ENCODE measurements at places on chromosomes 5 and 9.

GRCh38 chr5:143826951-143827444 is 15.0 kb downstream of the HMHB1 start:
- peak; percentile 19 for DNase-seq

DNA sequence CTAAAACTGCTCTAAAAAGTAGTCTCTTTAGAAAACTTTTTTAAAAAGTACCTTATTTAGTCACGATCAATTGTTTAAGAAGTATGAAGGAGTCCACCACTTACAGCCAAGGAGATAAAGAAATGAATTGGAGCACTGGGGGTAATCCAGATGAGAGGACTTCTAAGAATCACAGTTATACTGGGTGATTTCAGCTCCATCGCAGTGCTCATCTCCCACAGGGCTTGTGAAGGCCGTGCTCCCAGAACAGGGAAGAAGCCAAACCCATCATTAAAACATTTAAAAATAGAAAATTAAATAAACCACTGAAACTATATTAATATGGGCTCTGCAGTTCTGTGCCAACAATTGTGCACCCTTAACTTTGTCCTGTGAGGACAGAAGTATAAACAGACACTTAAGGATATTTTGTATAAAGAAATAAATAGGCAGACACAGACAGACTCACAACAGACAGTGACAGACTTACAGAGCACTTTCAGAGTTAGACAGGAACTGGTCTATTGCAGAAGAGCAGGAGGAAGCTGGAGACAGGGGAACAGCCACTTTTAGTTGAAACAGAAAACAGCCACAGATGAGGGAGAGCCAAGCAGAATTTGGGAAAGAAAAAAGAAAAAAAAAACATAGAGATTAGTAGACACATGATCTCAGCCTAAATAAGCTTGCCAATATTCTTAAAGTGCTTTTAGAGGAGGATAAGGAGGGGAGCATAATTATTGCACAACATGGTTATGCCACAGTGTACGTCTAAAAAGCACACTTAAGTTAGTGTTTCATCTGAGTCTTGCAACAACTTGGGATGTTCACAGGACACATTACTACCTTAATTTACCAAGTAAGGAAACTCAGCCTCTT is 81.8 kb downstream of the FBXO38 start:
- DNase-seq: no peak

DNA sequence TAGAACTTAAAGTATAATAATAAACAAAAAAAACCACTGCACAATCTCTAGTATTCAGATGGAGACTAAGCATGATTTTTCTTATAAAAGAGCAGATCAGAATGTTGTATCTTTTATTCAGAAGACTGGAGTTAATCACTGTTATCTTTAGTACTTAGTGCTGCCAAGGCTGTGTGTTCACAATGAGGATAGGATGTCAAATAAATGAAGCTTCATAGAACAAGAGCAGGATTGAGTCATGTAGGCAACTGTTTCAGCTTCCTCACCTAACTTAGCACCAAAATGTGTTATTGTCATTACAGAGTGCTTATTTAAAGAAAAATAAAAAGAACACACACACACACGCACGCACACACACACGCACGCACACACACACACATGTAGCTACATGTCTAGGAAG is 58.1 kb upstream of the CDKN2B start:
- no peak for DNase-seq

GRCh38 chr5:158897444-158898160 is 202.1 kb downstream of the EBF1 start:
- DNase-seq: no peak

GRCh38 chr5:149265597-149265996 is 6.1 kb upstream of the AFAP1L1 start:
- no peak for DNase-seq

DNA sequence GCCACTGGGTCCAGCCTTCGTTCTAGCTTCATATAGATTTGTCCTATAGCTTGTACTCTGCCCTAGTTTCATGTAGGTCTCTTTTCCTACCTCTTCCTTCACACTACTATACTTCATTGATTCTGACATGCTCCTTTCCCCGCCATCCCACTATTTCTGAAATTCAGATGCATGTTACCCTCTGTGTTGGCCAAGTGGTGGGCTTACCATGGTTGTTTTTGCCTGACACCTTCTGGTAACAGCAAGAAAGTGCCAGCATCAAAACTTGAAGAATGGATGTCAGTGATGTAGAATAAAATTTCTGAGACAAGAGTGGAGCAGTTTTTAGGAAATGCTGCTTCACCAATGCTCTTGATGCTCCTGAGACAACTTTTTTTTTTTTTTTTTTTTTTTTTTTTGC is 19.5 kb upstream of the SERINC5 start:
- DNase-seq: no peak

DNA sequence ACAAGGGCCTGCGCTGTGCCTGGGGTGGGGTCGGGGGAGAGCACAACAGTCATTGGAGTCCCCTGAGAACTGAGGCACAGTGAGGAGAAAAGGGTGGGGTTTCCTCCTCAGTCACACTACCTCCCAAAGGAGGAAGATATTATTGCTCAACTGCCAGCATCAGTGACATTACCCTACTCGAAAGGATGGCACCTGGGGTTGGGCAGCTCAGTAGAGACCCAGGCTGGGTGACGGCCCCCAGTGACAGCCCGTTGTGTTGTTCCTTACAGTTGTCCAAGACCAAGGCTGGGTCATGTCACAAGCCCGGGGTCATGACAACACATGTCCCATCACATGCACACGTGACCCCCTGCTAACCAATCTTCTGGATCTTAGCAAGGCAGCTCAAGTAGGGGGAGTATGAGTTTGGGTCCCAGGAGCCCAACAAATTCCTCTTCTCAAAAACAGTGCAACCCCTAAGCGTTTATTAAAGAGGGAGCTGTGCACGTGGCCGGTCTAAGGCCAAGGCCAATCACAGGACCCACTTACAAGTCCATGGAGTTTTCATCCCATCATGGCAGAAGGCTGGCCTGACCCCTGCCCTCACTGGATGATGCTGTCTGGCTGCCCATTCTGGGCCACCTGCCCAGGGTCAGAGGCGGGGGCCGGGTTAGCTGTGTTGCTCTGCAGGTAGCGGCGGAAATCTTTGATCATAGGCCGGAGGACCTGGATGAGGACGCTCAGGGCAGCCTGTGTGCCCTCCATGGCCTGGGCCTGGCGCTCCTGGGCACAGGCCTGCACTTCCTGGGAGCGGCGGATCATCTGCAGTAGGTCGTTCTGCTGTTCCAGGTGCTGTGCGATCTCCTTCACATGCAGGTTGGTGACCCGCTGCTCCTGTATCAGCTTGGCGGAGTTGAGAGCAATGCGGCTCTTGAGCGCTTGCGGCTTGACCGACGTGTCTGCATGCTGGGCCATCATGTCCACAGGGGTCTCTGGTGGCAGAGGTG is 4.0 kb downstream of the NAIF1 start:
- DNase-seq: no peak

GRCh38 chr5:7186818-7187217 is 209.1 kb upstream of the ADCY2 start:
- no peak for DNase-seq

GRCh38 chr9:116941266-116941665 is 254.2 kb downstream of the TRIM32 start:
- DNase-seq: no peak

DNA sequence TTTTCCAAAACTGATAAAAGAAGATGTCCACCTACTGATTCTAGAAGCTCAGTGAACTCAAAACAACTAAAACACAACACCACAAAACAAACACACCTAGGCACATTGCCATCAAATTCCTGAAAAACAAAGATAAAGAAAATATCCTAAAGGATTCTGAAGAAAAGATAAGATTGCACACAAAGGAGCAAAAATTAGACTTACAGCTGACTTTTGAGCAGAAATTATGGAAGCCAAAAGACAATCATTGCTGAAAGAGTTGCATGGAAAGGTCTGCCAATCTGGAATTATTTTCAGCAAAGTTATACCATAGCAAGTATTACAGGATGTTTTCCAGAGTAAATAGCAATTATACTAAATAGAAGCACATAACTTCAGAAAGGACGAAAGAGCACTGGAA is 128.2 kb upstream of the IRX2 start:
- DNase-seq: no peak

GRCh38 chr5:116564756-116565490 is 9.7 kb downstream of the SEMA6A start:
- no peak for DNase-seq

DNA sequence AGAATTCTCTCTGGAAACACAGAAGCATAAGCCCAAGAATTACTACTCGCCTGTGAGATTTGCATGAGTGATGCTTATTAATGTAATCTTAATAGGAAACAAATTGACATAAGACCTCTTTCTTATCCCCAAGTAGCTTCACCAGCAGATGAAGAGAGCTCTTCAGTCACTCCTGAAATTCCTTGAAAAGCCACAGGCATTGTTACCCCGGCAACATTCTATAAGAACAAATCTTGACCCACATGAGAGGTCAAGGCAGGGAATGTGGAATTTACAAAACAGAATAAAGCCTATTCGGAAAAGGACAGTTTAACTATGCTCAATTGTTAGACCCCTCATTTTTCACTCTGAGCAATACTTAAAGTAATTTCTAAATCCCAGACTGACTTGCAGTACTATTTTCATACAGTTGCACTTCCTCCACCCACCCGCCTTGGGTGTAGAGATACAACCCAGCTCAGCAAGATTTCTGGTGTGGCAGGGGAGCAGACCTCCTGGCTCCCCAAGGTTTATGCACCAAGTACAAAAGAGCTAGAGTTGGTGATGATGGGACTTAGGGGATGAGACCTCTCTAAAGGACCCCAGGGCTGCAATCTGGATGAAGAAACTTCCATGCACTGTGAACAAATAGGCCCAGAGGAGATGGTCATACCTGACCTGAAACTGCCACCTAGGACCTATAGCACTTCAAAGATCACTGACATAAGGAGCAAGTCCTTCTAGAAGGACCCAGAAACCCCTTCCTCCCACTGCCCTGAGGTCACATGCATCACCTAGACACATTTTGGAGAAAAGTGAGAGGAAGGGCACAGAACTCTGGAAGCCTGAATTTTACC is 242.1 kb downstream of the ZNF608 start:
- no peak for DNase-seq

DNA sequence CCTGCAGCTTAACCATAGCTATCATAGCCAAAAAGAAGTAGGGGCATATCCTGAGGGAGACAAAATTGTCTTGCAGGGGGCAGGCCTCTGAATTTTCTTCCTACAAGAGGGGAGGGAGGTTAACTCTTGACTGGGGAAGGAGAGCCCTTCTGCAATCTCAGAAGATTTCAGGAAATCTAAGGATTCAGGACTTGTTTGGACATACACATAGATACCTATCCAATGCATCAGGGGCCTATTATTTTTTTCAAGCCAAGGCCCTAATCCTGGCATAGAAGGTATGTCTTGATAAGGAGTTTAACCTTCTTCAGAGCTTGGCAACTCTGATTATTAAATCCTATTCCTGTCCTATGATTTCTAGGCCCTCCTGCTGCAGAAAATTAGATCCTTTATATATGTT is 375.1 kb upstream of the ACTBL2 start:
- DNase-seq: no peak

DNA sequence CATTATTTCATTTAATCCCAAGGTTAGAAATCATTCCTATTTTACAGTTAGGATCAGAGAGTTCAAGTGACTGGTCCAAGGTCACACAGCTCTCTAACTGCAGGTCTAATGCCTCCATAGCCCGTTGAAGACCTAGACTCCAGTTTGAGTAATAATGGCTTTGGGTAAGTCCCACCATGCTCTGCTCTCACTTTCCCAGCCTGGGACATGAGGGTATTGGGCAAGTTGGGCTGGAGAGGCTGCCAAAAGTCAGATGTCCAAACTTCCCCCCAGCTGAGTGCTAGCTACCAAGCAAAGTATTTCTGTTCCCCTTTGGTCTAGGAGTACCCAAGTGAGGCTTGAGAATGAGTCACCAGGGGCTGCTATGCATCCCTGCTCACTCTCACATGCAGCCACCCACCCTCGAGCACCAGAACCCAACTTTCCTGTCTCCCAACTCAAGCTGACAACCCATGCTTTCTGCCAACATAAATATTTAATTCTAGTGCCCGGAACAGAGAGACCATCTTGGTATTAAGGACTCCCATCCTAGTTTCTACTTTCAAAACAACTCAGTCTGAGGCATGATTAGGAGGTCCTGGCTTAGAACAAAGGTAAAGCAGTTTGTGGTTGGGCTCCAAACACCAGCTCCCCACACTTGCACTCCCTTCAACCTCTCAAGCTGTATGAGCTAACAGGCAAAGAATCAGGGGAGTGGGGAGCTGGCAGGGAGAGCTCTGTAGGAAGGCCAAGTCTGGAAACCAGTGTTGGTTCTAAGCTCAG is 236.5 kb upstream of the TRIM32 start:
- DNase-seq: no peak

DNA sequence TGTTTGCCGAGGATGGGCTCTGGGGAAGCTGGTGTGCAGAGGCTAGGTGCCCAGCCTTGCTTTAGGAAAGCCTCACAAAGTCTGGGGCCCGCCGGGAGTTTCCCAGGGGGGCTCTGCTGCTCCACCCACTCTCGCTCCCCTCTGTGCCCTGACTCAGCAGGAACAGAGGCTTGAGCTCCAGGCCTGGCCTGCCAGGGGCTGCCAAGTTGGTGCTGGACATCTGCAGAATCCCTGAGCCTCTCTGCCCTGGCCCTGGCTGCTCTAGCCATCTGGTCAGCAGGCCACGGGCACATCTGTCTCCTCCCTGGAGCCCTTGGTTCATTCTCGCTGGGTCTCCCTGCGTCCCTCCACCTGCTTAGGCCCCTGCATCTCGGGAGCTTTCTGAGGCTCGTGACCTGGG is 647 bp upstream of the ADAMTSL2 start:
- DNase-seq: peak; percentile 18

DNA sequence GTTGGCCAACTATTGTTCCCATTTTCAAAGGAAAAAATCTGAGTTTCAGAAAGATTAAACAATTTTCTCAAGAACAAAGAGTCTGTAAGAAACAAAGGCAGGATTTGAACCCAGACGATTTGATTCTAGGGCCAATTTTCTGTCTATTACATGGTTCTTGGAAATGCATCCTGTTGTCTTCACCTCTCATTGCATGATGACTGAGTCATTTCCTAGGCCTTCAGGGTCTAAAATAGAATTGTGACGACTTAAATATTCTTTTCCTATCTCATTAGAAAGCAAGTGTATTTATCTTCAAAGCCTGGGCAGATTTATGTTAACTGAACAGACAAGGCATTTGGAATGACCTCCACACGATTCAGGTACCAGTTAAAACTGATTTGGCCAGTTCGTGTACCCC is 512.9 kb downstream of the NTRK2 start:
- DNase-seq: no peak

DNA sequence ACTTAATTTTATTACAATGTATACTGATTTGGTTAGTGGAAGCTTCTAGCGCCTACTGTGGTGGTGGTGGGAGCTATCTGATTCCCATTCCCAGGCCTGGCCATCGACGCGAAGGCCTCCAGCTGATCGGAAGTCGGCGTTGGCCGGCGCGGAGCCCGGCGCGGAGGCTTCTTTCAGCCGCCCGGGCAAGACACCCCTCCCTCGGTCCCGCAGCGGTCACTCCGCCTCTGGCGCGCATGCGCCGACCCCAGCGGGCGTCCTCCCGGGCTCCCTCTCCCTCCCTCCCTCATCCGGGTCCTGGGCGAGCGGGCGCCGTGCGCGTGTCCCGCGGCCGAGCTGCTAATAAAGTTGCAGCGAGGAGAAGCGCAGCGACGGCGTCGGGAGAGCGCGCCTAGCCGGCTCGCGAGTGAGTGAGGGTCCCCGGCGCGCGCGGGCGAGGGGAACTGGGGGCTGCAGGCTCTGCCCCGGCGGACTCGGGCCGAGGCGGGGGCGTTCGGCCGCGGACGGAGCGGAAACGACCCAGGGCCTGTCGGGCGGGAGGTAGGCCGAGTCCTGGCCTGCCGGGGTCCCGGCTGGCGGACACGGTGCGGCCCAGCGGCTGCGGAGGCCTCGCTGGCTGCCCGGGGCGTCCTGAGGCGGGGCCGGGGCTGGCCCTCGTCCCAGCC is at the start of gene SMAD5:
TSS of gene SMAD5 (plus strand) at position 289 of the 665 bp plus-strand sequence. CDS start 20,916 bp downstream, outside the sequence.
- DNase-seq: peak; percentile 85

All from activated naive CD8-positive, alpha-beta T cell treated with anti-CD3 and anti-CD28 coated beads for 36 hours (primary cell).